Activated T-cell treated with anti-CD3 and anti-CD28 coated beads for 24 hours (primary cell): ENCODE measurements at places on chromosomes 16 and 17.

- no peak for DNase-seq
Measured at GRCh38 chr16:65932350-65933072, 434.0 kb upstream of the CDH5 start.

DNA sequence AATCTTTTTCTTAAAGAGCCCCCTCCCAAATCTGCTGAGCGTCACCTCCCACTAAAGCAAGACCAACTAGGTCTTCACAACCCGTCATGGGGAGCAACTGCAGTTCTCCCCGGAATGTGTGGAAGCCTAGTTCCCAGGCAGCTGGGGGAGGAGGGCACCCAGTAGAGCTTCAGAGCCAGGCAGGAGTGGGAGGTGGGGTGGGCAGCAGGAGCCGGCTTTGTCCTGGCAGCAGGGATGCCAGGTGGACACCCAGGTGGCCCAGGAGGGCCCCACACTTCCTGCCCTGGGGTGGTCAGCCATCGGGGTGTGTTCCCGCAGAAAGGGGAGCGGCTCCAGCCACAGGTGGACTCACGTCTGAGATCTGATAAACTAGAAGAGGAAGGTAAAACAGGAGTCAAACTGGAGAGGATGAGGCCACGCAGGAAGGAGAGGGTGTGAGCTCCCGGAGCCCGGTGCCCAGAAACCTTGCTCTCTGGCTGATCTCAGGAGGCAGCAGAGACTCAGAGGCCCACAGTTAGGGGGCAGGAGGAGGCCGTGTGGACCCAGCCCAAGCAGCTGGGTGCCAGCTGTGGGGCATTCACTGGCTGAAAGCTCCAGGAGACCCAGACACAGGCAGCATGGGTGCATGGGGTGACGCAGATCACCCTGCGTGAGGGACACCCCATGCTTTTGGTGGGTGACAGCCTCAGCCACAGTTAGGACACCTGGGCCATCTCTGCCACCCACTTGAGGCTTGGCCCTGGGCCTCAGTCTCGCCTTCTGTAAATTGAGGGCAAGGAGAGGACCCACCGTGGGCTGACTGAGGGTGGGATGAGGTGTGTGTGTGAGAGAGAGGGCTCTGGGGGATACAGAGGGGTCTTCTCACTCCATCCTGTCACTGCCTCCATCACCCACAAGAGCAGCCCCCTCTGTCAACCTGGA is 260.8 kb upstream of the TNRC6C start:
- DNase-seq, result no peak

DNA sequence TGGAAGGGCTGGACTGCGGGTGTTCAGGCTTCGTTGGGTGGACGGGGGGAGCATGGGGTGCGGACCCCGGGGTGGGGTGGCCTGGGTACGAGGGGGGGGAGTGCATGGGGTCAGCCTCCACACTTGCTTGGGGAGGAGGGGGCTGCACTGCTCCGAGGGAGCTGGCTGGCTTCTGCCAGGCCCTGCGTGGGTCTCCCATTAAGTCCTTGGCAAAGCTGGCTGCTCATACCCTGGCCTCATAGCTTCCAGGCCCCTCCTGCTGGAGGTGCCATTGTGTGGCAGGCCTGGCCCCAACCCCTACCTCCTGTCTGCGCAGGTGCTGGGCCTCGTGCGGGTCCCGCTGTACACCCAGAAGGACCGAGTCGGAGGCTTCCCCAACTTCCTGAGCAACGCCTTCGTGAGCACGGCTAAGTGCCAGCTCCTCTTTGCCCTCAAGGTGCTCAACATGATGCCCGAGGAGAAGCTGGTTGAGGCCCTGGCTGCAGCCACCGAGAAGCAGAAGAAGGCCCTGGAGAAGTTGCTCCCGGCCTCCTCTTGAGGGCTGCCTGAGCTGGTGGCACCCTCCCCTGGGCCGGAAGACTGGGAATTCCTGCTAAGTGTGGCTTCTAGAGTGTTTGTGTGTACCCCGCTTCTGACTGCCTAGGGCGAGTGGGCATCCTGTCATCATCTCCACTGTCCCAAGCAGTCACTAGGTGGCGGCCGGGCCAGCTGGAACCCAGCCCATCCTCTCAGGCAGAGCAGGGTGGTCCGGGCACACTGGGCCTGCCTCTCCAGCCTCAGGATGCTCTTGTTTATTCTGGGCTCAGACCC is 1.5 kb downstream of the NUDT16L1 start:
- no peak for DNase-seq

- no peak for DNase-seq
Measured at GRCh38 chr17:12731839-12732238, 57.5 kb upstream of the ARHGAP44 start.

DNA sequence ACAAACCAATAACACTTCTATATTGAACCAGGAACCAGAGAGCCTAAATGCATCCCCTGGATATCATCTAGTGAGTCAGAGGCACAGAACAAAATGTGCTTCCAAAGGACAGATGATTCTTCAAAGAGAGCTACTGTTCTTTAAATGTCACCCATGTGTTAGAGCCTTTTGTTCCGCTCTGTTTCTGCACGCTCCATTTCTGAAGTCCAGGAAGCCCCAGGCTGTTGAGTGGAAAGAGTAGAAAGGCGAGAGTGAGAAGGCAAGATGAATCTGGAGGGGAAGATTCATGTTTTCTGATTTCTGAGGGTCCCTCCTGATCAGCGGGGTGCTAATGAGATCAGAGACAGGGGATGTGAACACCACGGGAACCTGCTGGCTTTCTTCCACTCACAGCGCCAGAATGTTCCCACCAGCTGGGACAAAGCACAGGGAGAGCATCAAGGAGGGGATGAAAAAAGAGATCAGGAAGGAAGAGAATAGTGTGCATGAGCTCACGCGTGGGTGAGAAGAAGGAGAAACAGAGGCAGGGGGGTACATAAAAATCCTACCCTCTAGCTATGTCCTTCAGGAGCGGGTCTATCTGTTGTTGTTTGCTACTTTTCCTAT is 559.9 kb upstream of the HSBP1 start:
- no peak for DNase-seq

- no peak for DNase-seq
Measured at GRCh38 chr16:47713225-47713595, 252.1 kb downstream of the PHKB start.

DNA sequence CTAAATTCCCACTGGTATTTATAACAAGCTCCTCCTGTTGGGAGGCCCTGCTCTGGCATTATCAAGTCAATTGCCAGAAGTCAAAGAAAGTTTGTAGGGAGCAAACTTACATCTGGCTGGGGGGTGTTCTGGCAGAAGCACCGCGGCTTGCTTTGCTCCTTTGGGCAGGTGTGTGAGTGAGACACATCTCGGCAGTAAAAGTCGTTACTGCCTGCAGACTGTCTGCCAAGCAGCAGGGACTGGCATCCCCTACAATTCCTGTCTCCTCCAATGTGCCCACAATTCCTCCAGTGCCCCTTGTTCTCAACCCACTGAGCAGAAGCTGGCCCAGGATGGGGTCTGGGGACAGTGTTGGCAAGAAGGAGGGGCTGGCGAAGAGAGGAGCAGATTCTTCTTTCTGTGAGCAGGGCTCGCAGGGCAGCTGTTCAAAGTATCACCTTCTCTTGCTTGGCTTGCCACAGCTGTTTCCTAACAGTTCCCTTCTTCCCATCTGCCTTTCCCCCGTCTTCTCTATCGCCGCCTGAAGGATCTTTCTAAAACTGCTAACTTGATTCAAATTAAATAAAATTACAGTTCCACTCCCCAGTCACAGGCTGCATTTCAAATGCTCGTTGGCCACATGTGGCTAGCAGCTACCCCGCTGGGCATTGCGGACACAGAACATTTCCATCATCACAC is 30.2 kb downstream of the SPACA3 start:
- no peak for DNase-seq

DNA sequence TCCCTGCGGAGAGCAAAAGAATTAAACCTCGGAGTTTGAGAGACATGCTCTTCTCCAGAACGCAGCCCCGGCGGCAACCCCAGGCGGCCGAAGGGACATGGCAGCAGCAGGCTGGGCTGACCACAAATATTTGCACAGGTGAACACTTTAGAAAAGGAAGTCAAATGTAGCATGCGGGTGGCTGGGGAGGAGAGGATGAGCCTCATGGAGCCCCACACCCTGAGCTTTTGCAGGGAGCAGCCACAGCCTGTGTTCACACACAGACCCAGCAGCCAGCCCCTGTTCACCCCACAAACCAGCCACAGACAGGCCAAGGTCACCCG is 17.8 kb downstream of the HS3ST6 start:
- no peak for DNase-seq
